ENCODE measurements at places on chromosomes 16 and 17.

DNA sequence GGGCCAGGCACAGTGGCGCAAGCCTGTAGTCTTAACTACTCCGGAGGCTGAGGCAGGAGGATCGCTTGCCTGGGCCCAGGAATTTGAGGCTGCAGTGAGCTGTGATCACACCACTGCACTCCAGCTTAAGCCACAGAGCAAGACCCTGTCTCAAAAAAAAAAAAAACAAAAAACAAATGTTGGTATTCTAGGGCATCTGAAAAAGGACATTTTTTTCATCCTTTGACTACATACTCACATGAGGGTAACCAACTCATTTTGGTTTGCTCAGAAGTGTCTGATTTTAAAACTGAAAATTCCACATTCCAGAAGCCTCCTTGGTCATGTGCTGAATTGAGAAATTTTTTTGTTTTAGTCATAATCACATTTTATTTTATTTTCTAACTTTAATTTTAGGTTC, 12.7 kb upstream of the C16orf82 start:
- DNase-seq, result no peak

DNA sequence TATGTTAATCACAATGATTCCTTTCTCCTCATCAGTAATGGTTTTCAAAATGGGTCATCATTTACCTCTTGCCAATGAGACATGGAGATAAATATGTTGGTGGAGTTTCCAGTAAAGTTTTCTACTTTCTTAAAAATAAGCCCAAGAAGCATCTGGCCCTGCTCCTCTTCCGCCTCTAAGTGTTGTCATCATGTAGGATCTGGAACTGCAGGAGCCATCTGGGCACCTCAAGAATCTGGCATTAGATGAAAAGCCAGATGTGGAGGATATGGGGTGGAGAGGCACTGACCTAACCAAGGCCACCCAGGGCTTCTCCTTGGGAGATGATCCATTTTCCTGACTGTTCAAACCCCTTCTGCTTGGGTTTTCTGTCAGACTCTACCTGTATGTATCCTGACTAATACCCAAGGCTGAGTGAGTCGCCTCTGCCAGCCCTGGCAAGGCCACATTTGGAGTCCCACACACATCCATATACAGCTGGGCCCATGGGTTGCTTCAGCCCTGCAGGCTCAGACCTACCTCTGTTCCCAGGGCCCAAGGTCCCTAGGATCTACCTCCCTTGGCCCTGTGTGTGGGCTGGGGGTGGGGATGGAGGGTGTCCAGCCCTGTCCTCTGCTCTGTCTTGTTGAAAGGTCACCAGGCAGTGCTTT, 24.6 kb downstream of the CCDC182 start:
- DNase-seq, result no peak

GRCh38 chr17:28473542-28473941, at the start of gene SLC13A2:
SLC13A2 (plus strand) TSS chr17:28473644; CDS start chr17:28473713, 69 bp downstream.
- DNase-seq, result no peak

- no peak for DNase-seq
Observed at GRCh38 chr16:2211923-2212347, 1.3 kb upstream of the BRICD5 start.

- no peak for DNase-seq
Observed at GRCh38 chr17:70187383-70187782, 18.1 kb downstream of the KCNJ2 start.

DNA sequence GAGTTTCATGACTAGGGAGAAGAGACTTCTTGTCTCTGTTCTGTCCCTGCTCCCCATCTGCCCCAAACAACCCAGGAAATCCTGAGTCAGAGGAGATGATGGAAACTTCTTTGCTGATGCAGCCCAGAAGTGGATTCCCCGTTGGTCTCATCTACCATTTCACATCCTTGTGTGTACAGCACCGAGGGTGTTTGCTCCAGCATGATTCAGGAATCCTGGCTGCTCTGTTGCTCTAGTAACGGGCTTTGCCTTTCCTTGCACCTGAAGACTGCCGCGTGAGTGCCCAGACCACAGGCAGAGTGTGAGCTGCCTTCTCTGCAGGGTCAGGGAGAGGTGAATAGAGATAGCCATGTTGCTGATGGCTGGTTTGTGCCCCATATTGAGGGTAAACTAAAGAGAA, 408.4 kb downstream of the CPPED1 start:
- DNase-seq, result no peak

DNA sequence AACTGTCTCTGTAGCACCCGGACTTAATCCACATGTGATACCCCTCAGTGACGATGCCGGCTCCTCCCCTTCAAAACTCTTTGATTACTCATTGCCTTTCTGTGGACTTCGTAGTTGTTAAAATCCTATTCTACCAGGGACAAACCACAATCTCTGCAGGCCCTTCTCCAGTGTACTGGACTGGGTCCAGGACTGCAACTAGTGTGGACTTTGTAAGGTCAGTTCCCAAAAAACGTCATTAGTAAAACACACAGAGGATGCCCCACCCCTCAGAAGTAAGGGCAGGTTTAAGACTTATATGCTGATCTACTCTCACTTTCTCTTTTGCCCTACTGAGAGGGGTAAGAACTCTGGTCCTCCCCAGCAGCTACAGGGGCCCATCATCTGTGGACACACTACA, 10.5 kb upstream of the NUDT7 start:
- no peak for DNase-seq

- no peak for DNase-seq
Observed at GRCh38 chr16:68069511-68070248, 15.5 kb upstream of the NFATC3 start.

GRCh38 chr17:82497483-82498405, 21.8 kb upstream of the FOXK2 start:
- DNase-seq, result no peak

- DNase-seq, result no peak
Observed at GRCh38 chr16:24683847-24684493, 45.5 kb upstream of the TNRC6A start.
